Inflammatory macrophage treated with lipopolysaccharide for 4 hours (primary cell): ENCODE measurements at places on chromosomes 5 and 9.

DNA sequence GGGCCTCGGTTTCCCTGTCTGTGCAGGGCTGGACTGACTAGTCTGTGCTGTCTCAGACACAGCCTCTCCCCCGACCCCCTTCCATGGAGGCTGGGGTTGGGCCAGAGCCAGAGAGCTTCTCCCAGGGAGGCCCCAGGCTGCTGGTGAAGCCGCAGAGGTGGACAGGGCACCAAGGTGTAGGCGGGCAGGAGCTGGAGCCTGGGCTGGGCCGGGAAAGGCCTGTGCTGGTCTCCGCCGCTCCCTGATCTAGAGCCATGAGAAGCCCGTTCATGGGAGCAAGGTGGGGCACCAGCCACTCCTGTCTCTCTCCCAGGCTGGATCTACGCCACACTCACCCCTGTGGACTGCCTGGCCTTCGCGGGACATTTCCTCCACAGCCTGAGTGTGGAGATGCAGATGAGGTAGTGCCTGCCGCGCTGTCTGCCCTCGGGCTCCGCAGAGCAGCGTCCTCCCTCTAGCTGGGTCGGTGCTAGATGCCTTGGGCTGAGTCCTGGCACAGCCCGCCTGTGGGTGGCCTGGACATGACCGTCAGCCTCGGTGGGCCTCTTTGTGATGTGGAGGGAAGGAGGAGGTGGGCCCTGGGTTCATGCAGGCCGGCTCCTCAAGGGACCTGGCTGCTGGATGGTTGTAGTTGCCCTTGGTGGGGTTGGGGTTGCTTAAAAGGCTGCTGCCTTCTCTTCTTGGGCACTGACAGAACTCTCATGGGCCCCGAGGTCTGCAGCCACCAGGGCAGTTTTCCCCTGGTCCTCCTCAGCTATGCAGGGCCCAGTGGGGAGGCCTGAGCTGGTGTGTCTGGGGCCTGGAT is 79.4 kb downstream of the PHF2 start:
- no peak for DNase-seq

- DNase-seq = no peak
Observed at GRCh38 chr5:119694284-119694683, 64.9 kb downstream of the FAM170A start.

GRCh38 chr9:120583958-120584369 is 4.0 kb upstream of the CDK5RAP2 start:
- peak; percentile 90 for DNase-seq

GRCh38 chr9:88005240-88005639 is 30.9 kb upstream of the CDK20 start:
- no peak for DNase-seq

DNA sequence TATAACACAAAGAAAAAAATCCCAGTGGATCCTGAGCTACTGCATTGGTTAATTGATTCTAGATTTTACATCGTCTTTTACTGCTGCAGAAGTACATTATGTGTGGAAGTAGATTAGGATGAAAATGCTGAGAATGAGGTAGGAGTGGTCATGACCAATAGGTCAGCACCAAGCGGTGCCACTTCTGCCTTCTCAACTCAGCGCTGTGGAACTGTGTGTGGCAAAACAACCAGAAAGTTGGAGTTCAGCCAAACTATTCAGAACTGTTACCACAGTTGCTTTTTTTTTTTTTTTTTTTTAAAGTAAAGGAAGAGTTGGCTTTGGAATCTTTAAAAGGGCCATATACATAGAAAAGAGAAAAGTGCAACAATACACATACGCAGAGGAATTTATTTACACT is 24.2 kb downstream of the POU5F2 start:
- peak; percentile 14 for DNase-seq

DNA sequence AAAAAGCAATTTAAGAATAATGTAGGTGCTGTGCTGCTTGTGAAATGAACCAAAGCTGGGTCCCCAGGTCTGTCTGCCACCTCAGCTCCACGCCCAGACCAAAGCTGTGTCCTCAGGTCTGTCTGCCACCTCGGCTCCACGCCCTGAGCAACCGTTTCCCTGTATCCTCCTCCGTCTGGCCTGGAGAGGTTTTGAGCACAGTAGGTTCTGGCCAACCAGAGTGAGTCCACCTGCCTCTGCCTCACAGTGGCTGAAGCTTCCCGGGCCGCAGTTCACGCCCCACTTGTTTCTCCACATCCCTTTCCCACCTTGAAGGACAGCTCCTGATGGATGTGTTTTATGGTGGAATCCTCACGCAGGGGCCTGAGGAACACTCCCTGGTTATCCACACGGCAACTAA is 120.5 kb downstream of the ADAMTS2 start:
- DNase-seq = no peak

DNA sequence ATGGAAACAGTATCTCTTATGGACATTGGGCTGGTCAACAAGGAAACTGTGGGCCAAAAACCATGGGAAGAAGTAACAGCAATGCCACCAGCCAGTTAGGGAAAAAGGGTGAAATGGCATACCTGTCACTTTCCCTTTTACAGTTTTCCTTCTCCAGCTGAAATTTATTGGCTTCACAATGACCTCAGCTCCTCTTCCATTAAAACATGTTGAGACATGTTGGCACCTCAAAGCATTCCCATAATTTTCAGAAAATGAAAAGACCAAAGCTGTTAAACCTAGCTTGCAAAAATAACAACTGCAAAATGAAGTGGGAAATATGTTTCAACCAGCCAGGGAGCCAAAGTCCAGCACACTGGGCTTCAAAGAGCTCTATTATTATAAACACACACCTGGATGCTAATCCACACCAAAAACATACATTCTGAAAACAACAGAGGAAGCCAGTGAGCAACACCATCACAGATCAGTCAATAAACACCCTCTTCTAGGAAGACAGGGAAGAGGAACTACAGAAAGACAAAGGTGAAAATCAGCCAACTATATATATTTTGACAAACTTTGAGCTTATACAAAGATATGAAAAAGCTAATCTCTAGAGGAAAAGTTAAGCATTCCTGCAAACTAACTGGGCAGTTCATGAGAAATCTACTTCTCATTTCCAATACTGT is 78.4 kb upstream of the PTGER4 start:
- no peak for DNase-seq

DNA sequence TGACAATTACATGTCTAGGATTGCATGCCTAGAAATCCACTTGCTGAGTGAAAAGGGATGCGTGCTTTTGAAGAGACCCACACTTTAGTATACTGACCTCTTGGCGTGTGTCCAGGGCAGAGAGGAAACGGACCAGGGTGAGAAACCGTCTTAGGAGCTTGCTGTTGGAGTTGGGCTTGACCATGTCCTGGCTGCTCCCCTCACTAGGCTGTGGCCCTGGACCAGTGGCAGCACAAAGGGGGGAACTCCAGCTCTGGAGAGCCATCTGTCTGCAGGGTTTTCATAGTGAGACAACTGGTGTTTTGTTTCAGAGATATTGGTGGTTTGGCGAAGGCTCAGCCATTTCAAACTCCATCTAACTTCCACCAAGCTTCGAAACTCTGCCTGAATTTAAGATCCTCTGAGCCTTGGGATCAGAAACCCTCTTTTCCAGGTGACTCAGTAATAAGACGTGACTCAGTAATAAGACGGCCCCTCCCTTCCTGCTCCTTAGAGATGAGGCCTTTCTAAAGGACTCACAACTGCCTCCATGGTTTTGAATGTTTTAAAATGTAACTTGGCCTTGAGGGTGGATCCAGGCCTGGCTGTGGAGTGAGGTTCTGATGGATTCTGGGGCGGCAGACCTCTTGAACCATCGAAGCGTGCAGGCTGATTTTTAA is 165.8 kb downstream of the MELK start:
- no peak for DNase-seq

DNA sequence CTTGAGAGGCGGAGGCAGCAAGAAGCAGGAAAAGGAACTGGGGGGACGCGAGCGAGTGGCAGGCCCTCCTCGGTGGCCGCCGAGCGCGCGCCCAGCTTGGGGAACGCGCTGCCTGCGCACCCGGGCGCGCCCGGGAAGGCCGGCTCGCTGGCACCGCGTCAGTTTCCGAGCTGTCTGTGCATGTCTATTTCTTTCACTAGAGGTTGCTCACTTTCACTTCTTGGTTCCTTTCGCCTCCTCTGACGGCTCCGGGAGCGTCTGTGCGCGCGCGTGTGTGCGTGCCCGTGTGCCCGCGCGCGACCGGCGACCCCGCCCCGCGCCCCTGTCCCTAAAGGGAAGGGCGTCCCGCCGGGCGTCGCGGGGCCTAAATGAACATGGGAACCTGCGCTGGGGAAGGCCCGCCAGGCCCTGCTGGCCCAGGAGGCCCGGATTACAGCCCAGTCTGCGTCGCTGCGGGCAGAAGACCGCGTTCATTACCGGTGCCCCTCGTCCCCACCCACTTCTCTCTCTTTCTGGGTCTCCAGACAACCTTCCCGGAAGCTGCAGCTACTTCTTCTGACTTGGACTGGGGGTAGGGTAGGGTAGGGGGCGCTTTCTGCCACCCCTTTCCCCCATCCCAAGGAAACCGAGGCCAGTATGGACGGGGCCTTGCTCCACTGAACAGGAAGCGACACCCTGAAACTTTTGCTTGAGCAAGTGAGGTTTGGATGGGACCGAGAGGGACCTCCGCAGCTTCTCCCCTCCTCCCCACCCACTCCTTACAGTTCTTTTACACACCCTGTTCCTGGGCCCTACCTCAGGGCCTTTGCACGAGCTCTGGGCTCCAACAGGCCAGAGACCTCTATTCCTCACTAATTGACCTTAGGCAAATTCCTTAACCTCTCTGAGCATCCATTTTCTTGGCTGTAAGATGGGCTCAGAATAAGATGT is 205.8 kb upstream of the IER5L start:
- DNase-seq = peak; percentile 86

DNA sequence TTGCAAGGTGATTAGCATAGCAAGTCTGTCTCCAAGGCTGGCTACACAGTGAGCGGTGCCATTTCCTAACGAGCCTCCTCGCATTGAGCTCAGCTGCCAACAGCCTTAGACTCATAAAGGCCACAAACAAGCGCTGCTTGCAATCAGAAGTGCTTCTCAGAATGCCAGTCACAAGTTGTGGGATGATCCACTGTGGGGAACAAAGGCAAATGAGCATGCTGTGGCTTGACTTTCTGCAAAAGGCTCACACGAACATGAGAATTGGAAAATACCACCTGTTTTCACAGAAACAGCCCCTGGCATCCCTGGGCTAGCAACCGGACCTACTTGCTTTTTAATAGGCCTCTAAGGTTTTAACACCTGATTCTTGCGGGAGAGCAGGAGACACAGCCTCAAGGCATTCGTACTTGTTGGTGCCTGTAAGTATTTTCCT is 215.5 kb downstream of the FANCC start:
- DNase-seq = no peak

DNA sequence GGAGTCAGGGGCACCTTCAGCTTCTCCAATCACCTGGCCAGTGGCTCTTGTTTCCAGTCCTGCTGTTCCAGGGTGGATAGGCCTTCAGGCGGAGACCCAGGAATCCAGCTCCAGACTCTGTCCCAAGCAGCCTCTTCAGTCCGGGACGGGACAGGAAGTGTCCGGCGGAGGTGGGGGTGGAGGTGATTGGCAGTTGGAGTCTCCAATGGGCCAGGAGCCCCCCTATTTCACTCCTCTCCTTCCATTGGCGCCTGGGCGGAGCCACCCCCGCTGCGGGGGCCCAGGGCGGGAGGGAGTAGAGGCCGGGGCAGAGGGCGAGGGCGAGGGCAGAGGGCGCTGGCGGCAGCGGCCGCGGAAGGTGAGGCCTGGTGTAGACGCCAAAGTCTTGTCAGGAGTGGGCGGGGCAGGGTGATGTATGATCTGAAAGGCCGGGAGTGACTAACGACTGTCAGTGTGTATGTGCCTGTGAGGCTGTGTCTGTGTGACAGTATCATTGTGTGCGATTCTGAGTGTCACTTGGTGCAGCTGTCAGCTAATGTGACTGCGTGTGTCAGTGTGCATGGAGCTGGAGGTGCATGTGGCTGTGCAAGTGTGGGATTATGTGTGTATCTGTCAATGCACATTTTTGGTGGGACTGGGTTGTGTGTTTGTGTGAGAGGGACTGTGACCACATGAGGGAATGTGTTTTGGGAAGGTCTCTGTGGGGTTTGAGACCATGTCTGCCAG is at the start of gene IL11RA:
IL11RA (plus strand) TSS at position 310 of the 726 bp plus-strand sequence. CDS start 3,033 bp downstream, outside the sequence.
- peak; percentile 68 for DNase-seq
